Activated naive CD8-positive, alpha-beta T cell treated with anti-CD3 and anti-CD28 coated beads for 36 hours (primary cell): ENCODE measurements at places on chromosomes 11 and 22.

DNA sequence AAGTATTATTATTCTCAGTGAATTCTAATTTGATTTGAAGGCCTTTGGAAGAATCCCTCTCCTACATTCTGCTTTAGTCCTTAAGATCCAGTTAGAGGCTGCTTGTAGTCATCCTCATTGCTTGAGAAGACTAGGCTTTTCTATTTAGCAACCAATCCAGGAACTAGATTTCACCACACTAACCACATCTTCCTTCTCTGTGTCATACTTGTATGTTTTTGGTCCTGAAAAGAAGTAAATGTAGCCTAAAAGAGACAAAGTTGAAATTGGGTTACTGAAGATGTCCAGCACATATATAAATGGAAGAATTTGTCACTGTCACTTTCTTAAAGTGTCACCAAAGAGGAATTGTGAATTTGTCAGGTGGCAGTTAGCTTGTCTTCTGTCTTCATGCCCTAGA, 46.6 kb upstream of the MMP7 start:
- no peak for DNase-seq

GRCh38 chr11:68976563-68976962, 4.2 kb downstream of the MRGPRD start:
- DNase-seq, result no peak

DNA sequence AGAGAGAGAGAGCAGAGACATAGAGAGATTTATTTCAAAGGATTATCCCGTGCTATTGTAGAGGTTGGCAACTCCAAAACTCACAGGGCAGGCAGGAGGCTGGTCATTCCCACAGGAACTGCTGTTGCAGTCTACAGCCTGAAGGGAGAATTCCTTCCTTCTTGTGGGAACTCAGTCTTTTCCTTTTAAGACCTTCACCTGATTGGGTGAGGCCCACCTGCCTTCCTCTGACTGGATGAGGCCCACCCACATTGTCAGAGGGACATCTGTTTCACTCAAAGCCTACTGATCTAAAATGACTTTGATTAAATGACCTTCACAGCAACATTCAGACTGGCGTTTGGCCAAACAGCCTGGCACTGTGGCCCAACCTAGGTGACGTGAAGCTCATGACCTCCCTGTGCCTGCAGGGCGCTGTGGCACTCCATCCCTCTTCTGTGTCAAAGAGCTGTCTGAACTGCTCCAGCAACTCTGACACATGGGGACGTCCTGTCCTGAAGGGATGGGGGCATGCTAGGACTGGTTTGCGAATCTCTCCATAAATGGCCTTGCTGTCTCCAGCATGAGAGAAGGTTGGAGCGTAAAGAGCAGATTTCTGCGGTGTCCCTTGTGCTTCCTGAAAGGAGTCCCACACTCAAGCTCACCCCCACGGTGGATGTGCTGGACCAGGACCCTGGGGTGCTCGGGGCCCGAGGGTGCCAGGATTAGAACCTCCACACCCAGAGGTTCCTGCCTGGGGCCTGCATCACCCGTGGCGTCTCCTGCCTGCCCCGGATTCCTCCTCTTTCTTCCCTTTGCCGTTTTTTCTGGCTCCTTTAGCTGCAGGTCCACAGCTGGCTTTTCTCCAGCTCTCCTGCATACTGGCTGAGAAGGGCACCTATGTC, 20.7 kb downstream of the KRTAP5-5 start:
- DNase-seq, result no peak

DNA sequence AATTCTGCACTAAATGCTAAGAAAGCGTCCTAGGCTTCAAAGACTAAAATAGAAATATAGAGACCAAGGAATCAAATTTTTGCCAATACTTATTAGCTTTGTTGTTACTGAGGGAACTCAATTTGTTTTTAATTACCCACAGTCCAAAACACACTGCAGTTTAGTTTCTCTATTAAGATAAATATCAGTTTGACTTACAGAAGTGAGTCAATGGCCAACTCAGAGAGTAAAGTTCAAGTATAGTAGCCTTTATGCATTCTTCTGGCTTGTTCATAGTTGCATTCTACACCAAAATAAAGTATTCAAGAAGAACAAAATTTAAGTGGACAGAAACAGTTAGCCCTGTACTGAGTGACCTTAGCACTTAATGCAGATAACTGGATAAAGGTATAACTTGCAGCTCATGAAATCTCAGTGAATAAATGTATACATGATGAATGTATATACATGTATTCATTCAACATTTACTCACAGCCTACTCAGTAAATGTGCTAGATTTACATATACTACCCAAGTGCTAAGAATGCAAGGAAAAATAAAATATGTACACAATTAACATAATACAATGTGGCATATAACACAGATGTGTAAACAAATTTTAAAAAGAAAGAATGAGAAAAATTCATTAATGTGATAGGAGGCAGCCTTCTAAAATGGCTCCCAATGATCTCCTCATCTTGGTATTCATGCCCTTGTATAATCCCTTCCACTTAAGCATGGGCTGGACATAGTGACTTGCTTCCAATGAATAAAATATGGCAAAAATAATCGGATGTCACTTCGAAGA, 9.7 kb upstream of the RNF141 start:
- DNase-seq, result no peak

DNA sequence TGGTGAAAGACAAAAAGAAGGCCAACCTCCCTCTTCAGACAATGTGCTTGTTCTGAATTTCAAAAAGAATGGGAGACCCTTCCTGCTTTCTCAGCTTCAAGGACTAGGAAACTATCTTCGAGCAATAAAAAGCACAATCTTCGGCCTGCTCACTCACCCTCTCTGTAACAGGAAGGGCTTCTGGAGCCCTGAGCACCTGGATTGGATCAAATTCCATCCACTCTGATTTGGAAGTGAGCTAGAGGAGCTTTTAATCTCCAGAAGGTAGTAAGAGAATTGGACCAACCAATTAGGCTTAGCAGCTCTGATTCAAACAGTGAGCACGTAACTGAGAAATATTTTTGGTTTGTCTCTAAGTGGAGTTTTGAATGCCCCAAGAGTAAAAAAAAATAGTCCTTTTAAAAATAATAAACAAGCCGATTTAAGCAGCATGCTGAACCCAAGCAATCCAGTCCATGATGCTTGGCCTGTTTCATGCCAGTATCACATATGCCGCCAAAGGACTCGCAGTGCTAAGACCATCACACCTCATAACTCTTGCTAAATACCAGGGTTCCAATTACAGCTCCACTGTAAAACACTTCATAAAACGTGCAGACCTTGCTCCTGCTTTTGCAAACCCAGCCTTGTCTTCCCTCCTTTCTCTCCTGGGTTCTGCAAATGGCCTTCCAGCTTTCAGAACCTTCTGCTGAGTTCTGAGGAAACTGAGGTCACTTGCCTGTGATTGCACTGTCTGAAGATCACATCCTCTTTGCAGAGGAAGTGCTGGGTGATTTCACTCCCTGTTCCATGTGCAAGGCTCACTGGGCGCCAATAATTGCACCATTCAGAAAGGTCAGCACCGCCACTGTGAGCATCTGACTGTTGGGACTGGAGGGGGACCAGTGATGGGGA, 74.4 kb downstream of the SLC1A2 start:
- DNase-seq, result no peak

DNA sequence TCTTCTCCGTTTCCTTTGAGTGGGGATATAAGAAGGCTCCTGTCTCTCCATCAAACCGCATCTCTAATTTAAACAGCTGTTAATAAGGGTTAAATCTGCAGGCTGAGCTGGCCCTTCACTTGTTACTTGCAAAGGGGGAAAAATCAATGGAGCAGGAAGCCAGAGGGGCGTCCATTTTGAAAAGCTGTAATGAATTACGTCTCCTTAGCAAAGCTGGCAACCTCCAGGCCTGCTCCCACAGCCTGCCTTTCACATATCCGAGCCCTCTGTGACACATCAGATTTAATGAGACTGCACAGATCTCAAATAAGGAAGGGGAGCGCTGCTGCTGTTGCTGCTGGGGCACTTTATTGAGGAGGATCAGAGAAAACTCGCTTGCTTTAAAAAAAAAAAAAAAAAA, 320.8 kb downstream of the BLID start:
- no peak for DNase-seq

DNA sequence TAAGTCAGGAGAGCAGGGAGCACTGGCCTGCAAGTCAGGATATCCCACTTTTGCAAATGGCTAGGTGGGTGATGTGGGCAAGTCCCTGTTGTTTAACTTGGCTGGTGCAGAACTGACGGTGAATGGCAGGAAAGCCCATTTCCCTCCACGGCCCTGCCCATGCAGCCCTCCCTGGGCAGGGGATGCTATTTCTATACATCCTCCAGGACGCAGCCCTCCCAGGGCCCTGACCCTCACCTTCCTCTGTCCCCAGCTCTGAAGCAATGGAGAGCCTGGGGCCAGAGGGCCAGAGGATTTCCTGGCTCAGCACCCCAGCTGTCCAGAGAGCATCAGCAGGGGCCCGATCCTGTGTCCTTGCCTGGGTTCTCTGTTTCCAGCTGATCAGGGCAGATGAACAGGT, 91.3 kb downstream of the TSPAN18 start:
- DNase-seq, result no peak

DNA sequence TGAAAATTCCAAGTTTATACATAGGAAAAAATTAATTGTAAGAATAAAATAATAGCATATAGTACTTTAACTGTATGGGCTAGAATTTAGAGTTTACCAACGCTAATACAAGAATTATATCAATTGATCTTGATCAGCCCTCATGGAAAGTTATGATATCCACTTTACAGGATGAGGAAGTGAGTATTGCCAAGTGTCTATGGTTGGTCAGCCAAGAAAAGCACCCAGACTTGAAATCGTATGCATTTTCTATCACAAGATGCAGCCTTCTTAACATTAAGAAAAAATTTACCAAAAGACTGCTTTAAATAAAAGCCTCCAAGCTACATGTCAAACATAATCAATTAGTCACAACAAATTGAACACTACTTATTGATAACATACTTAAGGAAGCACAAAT, 53.0 kb downstream of the DDI1 start:
- no peak for DNase-seq

- no peak for DNase-seq
Observed at GRCh38 chr11:27409049-27409448, 46.0 kb upstream of the CCDC34 start.
